ENCODE measurements at places on chromosomes 4 and X. TPM values are rescaled to one million over a fixed set of nuclear protein-coding genes. Genes with fewer than 3 reads are reported as not detected.

- no peak for DNase-seq
Measured at GRCh38 chr4:31190671-31191070, 470.5 kb downstream of the PCDH7 start.

DNA sequence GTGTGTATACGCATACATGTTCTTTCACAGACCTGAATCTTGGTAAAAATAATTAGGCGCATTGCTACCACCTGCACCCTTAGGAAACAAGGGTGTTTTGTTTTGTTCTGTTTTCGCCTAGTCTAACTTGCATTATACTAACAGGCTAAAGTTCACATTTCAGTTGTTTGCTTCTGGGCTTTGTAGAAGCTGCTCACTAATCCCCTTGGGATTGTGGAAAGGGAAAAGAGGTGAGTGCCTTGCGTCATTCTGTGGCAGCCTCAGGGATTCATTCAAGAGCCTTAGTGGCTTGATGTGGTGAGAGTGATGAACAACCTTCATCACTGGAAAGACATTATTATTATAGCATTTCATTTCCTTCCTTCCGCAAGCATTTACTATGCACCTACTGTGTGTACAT, 331.1 kb downstream of the ADGRL3 start:
- DNase-seq: no peak

GRCh38 chr4:145480257-145480656, 1.4 kb upstream of the SMAD1 start:
- DNase-seq: no peak

CT45A10 gene
- not detected for total RNA-seq

GRCh38 chr4:182806259-182807252, 110.6 kb downstream of the DCTD start:
- peak; percentile 11 for DNase-seq

DNA sequence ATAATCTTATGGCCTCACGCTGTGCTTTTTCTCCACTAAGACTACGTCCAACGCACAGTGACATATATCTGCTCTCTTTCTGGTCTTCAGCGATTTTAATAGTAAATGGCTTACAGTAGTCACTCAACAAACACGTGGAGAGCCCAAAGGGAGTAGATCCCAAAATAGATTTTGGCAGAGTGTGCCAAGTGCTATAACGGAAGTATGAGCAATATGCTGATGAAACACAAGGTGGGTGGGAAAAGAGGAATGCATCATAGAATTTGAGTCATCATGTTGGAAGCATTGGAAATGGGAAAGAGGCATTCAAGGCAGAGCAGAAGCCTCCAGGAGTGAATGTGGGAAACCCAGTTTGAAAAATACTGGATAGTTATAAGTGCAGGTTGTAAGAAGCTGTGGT, 129.1 kb upstream of the LDB2 start:
- no peak for DNase-seq

Measured in CD4-positive, alpha-beta memory T cell (primary cell).